ENCODE measurements at places on chromosomes 3 and 15. TPM values are rescaled to one million over a fixed set of nuclear protein-coding genes. Genes with fewer than 3 reads are reported as not detected.

The AMT gene
- 1.1 TPM for total RNA-seq

DNA sequence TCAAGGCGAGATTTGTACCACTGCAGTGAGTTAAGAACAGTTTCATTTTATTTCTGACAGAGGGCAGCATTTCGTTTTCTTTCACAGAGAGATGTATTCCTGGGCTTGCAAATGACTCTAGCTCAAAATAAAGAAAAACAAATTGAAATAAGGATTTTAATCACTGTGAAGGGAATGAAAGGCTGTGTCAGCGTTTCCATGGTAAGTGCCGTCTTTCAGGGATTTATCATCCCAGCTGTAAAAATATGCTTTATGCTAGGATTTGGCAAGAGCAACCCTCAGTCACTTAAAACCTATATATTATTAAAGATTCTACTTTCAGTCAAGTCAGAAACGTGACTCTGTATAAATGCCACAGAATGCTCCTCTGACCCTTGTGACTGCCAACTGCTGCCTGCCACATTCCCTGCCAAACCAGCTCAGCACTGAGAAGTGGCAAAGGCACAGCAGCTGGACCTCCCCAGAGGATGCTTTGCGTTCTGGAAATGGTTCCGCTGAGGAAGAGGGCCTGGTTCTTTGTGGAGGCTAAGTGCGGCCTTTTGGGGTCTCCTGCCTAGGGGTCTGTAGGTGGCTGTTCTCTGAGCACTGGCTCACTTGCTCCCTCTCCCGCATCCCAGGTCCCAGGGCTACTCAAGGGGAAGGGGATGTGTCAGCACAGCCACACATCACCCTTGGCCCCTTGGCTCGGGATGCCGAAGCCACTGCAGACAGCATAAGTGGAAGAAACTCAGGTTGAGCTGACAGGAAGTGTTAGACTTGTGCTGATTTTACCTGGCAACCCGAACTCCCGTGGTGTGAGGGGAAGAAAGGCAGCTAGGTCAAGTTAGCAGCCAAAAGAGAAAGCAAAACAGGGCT lies 56.6 kb upstream of the POMGNT2 start:
- no peak for DNase-seq
- no peaks in the 10 kb centered on the region for H3K4me1 ChIP-seq
- no peaks in the 10 kb centered on the region for H3K27me3 ChIP-seq
- no peak overlapping the region for H3K4me3 ChIP-seq
- H3K27ac ChIP-seq: peak overlapping the region; percentile 43
- no peaks in the 10 kb centered on the region for H3K36me3 ChIP-seq

DNA sequence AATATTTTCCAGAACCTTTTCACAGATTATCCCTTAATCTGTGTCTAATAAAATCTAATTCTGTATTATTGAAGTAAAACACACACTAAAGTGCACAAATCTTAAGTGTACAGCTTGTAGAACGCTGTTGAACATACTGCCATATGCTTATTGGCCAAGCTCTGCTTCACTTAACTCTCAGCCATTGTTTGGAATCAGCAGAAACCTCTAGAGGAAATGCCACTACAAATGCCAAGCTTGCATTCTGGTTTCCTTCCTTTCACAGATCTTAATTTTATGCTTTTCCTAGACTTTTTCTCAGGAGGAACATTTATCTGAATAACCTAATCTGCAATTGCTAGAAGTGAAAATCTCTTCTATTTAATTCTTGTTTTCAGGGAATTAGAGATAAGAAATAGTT lies 10.1 kb downstream of the MNS1 start:
- no peak overlapping the region for H3K27ac ChIP-seq
- no peaks in the 10 kb centered on the region for H3K27me3 ChIP-seq
- H3K4me1 ChIP-seq: no peaks in the 10 kb centered on the region

The PLAAT1 gene
- 18.7 TPM for total RNA-seq

DNA sequence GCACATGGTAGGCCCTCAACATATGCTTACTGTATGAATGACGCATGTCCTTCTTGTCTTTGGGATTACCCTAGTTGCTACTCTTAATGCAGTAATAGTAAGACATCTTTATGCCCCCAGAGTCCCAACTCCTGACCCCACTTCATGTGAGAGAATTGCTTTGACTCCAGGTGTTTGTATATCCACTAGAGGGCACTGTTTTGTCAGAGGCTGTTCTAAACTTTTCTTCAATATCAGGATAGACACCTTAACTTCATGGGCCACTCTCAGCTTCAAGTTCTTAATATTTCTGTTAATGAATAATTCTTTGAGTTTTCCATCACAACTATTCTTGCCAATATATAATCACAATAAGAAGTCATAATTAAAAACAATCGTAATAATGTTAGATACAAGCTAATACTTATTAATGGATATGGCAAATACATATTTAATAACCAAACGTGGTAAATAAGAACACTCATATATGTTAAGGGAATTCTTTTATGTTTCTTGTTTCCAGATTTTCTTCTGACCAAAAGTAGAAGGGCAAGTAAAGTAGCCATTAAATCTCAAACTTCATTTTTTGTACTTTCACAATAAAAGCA lies 337.2 kb upstream of the DNAJC19 start:
- no peak overlapping the region for H3K27ac ChIP-seq
- H3K4me3 ChIP-seq: no peak overlapping the region
- no peak for DNase-seq

DNA sequence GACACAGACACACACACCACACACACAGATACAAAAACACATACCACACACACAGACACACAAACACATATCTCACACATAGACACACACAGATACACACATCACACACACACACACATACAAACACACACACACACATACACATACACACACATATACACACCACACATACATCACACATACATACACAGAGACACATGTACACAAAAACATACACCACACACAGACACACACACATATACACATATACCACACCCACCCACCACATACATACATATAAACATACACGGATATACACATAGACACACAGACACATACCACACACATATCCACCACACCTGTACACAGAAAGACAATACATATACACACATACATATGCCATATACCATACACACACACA lies 66.7 kb downstream of the RASGRF1 start:
- H3K27me3 ChIP-seq: no peaks in the 10 kb centered on the region
- H3K4me3 ChIP-seq: no peak overlapping the region

All from gastrocnemius medialis (tissue), 4 donors.